ENCODE measurements at places on chromosomes 11 and 22. TPM values are rescaled to one million over a fixed set of nuclear protein-coding genes. Genes with fewer than 3 reads are reported as not detected.

Gene CARS1
- 82.5 TPM for total RNA-seq

DNA sequence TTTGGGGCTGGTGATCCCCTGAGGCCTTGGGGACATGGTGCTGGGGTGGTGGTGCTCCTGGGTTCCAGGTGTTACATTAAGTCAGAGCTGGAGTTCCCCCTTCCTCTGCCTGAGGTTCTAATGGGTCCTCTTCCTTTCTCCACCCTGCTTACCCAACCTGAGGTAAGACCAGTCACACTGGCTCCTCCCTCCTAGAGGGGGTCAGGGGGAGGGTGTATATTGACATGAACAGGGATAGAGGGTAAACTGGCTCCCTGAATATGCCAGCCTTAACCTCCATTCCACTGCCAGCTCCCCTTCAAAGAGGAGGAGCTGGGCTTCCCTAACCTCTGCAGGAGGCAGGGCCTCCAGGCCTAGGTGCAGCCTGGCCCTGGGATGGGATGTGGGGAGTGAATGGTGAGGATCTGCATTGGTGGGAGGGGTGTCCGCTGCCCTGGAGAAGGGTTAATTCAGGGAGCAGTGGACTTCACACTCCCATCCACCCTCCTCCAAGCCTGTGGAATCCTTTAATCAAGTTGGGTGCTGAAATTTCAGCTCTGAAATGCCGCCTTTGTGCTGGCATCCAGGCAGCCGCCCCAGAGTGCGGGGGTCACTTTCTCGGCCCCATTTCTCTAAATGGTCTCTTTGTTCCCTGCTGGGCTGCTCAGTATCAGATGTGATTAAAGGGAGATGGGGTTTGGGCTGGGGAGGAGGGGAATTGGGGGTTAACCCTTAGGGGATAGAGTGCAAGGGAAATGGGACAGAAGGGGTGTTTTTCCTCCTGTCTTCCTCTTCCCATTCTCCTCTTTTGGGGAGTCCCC, 15.2 kb downstream of the POLR2F start:
- H3K36me3 ChIP-seq, result peaks cover 18% of the 10 kb centered on the region
- H3K27me3 ChIP-seq, result no peaks in the 10 kb centered on the region
- no peak overlapping the region for H3K4me3 ChIP-seq
- no peak for DNase-seq

DNA sequence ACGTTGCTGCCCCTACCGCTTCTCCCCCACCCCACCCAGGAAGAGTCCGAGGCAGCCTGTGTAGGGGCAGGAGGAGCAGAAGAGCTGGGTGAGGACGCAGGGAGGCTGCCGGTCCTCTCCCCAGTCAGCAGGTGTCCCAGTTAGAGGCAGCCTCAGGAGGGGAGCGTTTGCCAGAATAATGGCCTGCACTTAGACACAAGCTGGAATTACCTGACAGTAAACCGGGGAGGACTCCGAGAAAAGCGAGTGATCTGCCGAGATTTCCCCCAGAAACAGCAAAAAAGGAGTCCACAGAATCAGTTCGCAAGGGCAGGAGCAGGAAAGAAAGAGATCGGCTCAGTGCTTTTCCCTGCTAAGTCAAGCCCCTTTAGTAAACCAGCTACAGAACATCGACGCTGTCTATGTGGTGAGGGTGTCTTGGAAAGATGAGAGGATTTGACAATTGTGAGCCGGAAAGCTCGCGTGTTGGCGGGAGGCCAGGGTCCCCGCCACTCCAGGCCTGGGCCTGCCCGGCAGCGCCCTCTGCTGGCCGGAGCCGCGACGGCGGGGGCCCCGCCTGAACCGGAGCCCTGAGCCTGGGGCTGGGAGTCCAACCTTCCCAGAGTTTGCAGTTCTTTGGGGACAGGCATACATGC, 17.7 kb upstream of the THRSP start:
- H3K36me3 ChIP-seq, result no peaks in the 10 kb centered on the region
- 0 out of 2 replicates have a peak, but pooled peaks cover 2% of the 10 kb centered on the region for H3K4me1 ChIP-seq
- no peak overlapping the region for H3K27ac ChIP-seq

DNA sequence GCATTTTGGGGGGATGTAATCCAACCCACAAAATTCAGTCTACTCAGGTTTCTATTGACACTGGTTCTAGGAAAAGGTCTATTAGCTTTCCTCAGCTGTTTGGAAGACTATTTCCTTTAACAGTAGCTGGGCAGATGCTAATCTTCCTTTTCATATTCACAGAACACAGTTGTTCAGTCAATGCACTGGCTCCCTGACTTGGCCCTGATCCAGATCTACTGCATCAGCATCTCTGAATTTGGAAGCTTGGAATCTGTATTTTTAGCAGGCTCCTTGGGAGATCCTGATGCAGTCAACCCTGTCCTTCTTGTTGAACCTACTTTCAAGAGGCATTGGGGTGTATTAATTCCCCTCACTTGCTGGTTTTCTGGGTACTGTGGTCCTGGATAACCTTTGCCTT, 6.3 kb downstream of the HTATIP2 start:
- H3K27me3 ChIP-seq, result no peaks in the 10 kb centered on the region
- DNase-seq, result no peak
- H3K4me3 ChIP-seq, result no peak overlapping the region
- no peak overlapping the region for H3K27ac ChIP-seq
- H3K4me1 ChIP-seq, result peaks cover 10% of the 10 kb centered on the region
- no peaks in the 10 kb centered on the region for H3K36me3 ChIP-seq

GRCh38 chr22:43867839-43868635, 5.7 kb upstream of the SULT4A1 start:
- H3K4me3 ChIP-seq, result peak overlapping the region; percentile 63
- peak; percentile 89 for DNase-seq
- no peaks in the 10 kb centered on the region for H3K4me1 ChIP-seq

DNA sequence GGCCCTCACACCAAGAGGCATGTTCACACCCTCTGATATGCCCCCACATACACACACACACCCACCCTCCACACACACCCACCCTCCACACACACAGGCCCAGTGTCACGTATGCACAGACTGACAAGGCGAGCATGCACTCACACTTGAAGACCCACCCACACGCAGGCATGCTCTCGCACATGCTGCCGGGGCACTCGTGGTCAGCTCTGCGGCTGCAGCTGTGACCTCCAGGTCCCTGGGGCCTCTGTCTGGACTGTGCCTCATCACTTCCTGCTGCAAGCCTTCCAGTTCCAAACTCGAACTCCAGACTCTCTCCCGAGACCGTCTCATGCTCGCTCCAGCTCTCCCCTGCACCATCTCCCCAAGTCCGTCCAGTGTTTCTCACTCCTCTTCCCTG, 9.5 kb downstream of the DCHS1 start:
- no peak overlapping the region for H3K4me3 ChIP-seq
- DNase-seq, result no peak
- H3K27ac ChIP-seq, result no peak overlapping the region
- no peaks in the 10 kb centered on the region for H3K36me3 ChIP-seq
- H3K4me1 ChIP-seq, result peaks cover 2% of the 10 kb centered on the region

GRCh38 chr22:27970596-27971220, 51.7 kb upstream of the PITPNB start:
- no peak for DNase-seq
- peaks cover 6% of the 10 kb centered on the region for H3K36me3 ChIP-seq
- no peak overlapping the region for H3K4me3 ChIP-seq
- H3K27ac ChIP-seq, result no peak overlapping the region
- no peaks in the 10 kb centered on the region for H3K4me1 ChIP-seq

DNA sequence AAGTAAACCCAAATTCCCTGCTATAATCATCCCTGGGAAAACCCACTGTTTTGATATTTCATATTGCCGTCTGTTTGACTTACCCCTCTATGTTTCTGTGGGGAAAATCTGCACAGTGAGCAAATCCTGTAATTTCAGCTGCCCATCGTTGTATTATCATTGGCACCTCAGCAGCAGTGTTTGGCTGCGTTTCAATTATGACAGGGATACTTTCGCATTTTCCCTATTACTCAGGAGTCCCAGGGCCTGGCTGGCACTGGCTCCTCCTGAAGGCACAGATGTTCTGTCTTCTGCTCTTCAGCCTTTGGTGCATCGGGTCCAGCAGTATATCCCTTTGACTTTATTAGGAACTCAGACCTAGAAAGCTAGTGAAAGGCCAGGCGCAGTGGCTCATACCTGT, 12.2 kb upstream of the MMP12 start:
- no peak for DNase-seq
- H3K27me3 ChIP-seq, result no peaks in the 10 kb centered on the region
- H3K4me1 ChIP-seq, result no peaks in the 10 kb centered on the region
- no peaks in the 10 kb centered on the region for H3K36me3 ChIP-seq
- no peak overlapping the region for H3K4me3 ChIP-seq

GRCh38 chr11:114163830-114164401, 104.4 kb downstream of the ZBTB16 start:
- no peaks in the 10 kb centered on the region for H3K27me3 ChIP-seq
- no peaks in the 10 kb centered on the region for H3K36me3 ChIP-seq
- no peak overlapping the region for H3K27ac ChIP-seq
- H3K4me1 ChIP-seq, result peaks cover 4% of the 10 kb centered on the region
- no peak overlapping the region for H3K4me3 ChIP-seq
